ENCODE measurements at places on chromosomes 2 and 18.
A peak's percentile ranks its signal among the peaks of the same experiment; 100 is the strongest.

DNA sequence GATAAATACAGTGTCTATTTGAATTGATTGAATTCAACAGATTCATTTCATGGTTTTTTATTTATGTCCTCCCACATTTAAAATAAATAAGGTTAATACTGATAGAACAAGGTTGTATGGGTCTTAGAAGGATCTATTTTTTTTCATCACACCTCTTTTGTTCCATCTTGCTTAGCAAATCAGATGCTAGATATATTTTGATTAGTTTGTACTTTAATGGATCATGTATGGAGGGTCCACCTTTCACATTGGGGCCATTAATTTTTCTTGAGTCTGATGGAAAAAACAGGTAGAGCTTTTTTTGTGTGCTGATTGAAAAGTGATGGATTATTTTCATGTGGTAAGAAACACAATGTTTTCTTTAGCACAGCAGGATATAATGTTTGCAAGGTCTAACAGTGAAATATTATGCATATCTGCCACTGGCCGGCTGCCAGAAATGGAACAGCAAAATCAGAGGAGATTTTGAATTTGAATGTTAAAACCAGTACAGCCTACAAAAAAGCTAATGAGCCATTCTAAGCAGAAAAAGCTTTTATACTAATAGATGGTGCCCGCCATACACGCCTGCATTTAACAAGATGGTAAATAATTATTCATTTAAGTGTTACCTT lies 188.1 kb upstream of the ETAA1 start:
- no peak for DNase-seq

- no peak for DNase-seq
Observed at GRCh38 chr2:174613531-174613930, 15.9 kb upstream of the WIPF1 start.

GRCh38 chr2:110688594-110689091 lies 10.8 kb upstream of the BUB1 start:
- no peak for DNase-seq

DNA sequence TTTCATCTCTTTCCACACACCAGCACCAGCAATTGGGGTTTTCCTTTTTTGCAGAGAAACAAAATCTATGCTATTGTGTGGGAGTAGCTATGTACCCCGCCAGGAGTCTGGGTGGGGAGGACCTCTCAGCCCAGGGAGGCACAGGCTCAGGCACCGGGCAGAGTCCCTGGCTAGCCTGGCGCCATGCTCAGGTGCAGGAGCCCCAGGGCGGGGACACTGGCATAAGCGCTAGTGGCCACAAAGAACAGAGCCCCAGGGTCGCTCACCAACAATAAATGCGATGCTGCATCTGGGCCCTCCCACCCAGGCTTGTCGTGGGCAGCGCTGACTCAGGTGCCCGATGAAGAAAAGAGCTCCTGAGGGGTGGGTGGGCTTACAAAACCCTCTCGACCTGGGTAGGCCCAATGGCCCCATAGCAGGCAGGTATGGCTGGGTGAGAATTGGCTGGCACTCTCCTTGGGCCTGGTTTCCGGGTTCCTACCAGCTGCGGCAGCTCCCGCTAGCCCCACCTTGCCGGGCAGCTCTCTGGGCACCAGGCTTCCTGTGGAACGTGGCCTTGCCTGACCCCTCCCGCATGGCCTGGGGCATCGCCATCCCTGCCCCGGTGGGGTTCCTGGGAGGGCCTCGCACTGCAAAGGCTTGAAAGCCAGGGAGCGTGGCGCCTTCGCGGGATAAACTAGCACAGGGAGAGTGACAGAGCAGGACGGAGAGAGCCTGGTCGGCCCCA lies 31.8 kb upstream of the COL6A3 start:
- no peak for DNase-seq

GRCh38 chr2:62200291-62200841 lies 4.5 kb downstream of the B3GNT2 start:
- no peak for DNase-seq

GRCh38 chr2:217788669-217789002 lies 214.2 kb downstream of the TNS1 start:
- DNase-seq: no peak

- peak; percentile 39 for DNase-seq
Observed at GRCh38 chr2:88177556-88177955, 7.4 kb downstream of the THNSL2 start.

- DNase-seq: no peak
Observed at GRCh38 chr2:172248381-172248780, 145.7 kb upstream of the DLX2 start.

DNA sequence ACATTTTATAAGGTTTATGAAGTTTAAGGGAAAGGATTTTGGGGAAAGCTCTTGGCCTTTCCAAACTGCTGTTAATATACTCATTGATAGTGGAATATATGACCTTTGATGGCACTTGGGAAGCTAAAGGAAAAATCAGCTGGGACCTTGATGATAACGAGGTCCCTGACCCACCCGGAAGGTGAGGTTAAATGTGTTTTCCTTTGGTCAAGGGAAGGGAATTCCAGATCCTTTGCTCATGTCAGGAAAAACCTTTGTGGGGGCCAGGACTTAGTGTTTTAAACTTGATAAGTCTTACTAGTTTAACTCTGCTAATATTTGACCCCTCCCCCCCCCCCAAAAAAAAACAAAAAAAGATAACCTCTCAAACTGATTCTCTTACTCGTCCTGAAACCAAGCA lies 50.7 kb downstream of the CRIM1 start:
- no peak for DNase-seq

GRCh38 chr2:24945907-24946306 lies 25.8 kb downstream of the DNAJC27 start:
- DNase-seq: no peak

DNA sequence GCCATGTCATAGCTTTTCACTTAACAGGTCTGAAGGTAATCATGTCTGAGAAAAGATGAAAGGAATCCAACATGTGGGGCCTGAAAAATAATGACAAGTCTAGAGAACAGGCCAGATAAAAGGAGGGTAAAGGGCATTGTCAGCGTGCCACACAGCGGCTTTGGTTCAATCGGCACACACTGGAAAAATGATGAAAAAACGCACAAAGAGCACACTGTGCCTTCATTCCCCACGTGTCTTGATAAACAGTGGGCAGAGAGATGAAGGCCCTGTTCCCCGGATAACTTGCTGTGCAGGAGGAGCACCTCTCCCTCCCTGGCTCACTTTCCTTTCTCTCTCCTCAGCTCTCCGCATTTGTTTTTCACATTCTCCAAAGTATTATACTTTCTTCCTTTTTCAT lies 766.3 kb downstream of the TDRD15 start:
- DNase-seq: no peak

GRCh38 chr2:223649554-223650533 lies 47.7 kb upstream of the SCG2 start:
- no peak for DNase-seq

DNA sequence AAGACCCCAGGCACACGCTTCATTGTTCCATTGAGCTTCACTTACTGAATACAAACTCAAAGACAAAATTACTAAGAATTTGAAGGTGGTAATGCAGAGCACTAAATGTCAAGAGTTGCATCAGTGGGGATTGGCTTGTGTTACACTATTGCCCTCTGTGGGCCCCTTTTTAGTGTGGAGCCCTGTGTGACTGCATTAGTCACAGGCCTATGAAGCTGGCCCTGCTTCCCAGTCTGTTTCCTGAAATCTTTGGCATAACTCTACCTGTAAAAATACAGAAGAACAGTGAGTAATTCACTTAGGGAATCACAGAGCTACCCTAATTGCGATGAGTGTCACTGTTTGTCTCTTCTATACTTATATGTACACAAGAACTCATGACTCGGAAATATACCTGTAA lies 40.0 kb upstream of the STPG4 start:
- DNase-seq: no peak

- DNase-seq: no peak
Observed at GRCh38 chr2:25649786-25650185, 23.6 kb downstream of the DTNB start.

GRCh38 chr18:8461544-8461943 lies 147.7 kb upstream of the RAB12 start:
- no peak for DNase-seq

GRCh38 chr2:230601510-230601909 lies 111.1 kb upstream of the CAB39 start:
- DNase-seq: no peak

- no peak for DNase-seq
Observed at GRCh38 chr18:26454616-26455015, 93.7 kb downstream of the KCTD1 start.

DNA sequence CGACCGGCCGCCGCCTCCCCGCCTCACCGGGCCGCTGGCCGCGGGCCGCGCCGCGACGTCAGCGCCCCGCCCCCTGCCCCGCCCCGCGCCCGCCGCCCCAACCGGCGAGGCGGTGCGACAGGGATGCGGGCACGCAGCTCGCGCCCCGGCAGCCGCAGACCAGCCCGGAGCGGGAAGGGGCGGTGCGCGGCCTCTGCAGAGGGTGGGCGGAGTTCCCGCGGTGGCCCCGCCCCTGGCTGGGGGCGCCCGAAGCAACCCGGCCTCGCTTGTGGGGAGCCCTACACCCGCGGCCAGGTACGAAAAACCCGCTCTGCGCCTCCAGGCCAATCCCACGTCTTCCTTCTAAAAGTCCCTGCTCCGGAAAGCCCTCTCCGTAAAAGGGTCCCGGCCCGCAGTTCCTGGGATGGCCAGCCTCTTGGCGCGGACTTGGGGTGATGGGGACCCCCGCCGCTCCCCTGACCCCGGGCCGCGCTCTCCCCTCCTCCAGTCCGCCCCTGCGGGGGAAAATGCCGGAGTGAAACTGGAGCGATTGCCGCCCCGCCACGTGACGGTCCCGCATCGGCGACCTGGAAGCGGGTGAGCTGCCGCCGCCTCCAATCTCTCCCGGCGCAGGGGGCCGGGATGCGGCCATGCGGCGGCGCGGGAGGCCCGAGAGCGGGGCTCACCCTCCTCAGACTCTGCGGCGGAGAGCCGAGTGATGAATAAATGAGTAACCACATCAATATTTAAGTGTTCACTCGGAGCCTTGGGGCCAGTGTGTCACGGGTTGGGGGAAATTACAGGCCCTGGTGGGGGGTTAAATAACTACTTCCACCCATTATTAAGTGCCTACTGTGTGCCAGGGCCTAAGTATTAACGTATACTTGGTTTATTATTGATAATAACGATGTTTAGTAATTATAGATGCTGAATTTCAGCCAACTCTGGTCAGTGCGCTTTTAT lies at the start of gene RAB11FIP5:
TSS of gene RAB11FIP5 (minus strand) at position 36 of the 942 bp plus-strand sequence. CDS start 171 bp downstream, outside the sequence.
- DNase-seq: peak; percentile 49

DNA sequence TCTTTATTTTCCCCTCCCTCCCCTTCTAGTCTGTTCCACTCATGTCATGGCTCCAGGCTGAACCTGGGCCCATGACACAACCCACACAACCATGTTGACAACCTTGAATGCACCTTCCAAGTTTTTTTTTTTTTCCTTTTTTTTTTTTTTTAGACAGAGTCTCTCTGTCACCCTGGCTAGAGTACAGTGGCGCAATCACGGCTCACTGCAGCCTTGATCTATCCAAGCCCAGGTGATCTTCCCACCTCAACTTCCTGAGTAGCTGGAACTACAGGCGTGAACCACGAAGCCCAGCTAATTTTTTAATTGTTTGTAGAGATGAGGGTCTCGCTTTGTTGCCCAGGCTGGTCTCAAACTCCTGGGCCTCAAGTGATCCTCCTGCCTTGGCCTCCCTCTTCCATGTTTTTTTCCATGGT lies 21.9 kb upstream of the ROCK2 start:
- DNase-seq: no peak

DNA sequence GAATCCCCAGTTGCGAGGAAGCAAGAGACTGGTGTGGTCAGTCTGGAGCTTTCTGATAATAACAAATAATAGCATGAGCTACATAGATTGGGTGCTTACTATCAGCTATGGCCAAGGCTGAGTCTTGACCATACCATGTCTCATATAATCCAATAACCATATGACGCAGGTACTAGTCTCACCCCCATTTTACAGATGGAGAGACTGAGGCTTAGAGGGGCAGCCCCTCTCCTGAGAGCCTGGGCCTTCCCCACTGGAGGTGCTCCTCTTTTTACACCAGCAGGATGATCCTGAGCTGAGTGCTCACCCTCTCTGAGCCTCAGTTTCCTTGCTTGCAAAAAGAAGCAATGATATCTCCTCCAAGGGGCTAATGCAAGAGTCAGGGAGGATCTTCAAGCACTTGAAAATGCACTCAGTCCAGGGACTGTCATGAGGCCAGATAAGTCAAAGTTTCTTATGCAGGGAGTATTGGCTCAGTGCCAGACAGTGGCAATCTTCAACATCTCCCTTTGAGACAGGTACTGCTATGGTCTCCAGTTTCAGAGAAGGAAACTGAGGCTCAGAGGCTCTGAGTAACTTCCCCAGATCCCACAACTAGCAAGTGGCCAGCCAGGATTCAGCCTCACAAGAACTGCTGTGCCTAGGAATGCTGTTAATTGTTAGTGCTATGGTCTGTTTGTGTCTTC lies 149.7 kb downstream of the TFCP2L1 start:
- DNase-seq: no peak

- DNase-seq: no peak
Observed at GRCh38 chr2:237660381-237660900, 33.1 kb downstream of the LRRFIP1 start.

GRCh38 chr2:62794791-62795190 lies 89.3 kb downstream of the EHBP1 start:
- DNase-seq: no peak

DNA sequence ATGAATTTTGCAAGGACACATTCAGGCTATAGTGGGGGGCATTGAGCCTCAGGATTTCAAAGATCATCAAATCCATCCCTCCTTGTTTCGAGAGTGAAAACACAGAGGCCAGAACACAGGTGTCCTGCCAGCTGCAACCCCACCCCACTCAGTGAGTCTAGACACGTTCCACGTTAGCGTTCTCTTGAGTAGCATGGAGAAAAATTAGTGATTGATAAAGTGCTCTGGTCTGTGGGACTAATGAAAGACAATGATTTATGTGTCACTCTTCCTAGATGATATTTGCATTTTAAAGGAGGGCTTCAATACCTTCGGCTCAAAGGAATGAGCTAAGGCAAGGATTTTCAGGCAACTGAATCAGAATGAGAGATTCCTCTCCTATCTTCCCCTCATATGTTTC lies 43.8 kb downstream of the SLC4A3 start:
- no peak for DNase-seq

DNA sequence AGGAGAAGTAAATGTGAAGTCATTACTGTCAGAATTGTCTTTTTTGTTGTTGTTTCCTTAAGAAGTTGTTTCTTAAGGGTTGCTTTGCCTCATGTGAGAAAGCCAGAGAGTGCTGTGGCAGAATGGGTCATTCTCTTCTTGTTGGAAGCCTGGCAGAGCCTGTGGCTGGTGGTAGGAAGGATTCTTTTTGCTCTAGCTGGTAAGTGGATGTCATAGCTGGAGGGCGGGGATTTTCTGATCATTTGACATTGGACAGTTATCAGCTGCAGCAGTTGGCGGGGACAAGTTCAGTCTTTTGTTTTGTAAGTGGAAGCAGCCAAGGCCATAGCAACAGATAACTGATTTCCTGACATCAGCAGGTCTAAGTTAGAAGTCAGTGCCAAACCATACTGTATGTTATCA lies 5.5 kb upstream of the RMDN2 start:
- DNase-seq: no peak

DNA sequence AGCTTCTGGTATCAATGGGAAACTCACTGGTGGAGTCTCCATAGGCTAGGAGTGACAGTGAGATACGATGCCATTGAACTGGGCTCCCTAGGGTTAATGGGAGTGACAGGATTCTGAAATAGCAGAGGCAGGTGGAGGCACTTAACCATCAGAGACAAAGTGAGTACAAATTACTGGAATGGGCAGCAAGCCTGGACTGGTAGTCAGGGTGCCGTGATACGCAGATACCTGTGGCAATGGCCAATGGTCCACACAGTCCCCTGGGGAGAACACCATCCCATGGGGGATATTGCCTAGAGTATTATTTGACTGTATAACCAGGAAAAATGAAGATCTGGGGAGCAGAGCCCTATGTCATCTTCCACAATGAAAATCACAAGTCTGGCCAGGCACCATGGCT lies 17.3 kb downstream of the CHCHD5 start:
- DNase-seq: no peak

- DNase-seq: no peak
Observed at GRCh38 chr18:57447154-57447621, 12.0 kb downstream of the ONECUT2 start.

Measured in gastrocnemius medialis (tissue), 4 donors.